ENCODE measurements at places on chromosomes 6 and 20.
A peak's percentile ranks its signal among the peaks of the same experiment; 100 is the strongest.

- DNase-seq, result peak; percentile 13
These were observed 949 bp downstream of the MACROD2 start for GRCh38 chr20:13996265-13996664.

DNA sequence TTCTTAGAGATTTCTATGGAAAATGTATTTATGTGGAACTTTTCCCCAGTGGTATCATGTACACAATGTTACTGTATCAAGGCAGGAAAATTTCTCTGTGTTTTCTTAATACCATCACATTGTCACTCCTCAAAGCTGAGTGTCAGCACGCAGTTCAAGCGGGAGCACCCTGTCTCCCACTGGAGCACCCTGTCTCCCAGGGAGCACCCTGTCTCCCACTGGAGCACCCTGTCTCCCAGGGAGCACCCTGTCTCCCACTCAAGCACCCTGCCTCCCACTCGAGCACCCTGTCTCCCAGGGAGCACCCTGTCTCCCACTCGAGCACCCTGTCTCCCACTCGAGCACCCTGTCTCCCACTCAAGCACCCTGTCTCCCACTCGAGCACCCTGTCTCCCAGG lies 51.3 kb downstream of the PSMG4 start:
- no peak for DNase-seq

DNA sequence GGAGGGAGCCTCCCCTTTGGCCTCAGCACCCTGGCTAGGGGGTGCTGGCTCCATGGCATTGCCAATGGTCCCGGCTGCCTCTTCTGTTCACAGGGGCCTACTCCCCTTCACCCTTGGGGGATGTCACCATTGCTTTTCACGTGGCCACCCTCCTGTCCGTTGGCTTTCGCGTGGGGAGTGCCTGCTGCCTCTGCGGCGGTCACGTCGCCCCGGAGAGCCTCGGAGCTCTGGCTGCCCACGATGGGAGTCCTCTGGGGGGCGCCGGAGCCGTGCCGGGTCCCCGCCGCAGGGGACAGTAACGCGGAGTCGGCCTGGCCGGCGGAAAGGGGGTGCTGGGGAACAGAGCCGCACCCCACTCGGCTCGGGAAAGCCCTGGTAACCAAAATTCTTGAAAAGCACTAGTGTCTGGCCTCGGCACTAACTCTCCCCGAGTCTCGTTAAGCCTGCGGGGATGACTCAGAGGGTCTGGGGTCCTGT lies 661 bp upstream of the HEBP2 start:
- no peak for DNase-seq

DNA sequence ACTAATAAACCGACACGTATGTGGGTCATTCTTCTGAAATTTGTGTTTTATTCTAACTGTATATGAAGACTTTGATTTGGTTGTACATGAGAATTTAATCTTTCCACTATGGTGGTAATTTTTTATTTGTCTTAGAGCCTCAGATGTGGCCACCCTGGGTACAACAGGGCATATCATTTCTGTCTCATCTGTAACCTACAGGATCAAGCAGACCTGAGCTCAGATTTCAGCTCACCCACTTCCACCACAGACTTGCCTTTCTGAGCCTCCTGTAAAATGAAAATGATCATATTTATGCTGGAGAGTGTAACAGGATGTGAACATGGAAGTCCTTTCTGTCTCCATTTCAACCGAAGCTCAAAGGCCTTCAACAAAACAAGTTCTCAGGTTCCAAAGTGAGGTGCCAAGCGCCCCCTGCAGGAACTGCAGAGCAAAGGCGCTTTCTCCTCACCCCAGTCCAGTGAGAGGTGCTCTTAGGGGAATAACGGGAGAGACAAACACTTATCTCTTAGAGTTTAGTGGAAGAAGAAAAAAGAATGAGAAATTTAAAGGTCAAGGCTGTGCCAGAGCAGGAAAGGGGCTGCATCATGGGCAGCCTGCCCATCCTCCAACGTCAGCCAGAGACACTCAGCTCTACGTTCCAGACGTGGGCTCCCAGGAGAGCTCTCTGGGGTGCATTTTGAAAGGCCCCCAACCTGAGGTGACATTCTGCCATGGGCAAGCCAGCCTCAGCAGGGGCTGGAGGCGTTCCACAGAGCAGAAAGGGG lies 23.0 kb upstream of the CD24 start:
- peak; percentile 59 for DNase-seq

DNA sequence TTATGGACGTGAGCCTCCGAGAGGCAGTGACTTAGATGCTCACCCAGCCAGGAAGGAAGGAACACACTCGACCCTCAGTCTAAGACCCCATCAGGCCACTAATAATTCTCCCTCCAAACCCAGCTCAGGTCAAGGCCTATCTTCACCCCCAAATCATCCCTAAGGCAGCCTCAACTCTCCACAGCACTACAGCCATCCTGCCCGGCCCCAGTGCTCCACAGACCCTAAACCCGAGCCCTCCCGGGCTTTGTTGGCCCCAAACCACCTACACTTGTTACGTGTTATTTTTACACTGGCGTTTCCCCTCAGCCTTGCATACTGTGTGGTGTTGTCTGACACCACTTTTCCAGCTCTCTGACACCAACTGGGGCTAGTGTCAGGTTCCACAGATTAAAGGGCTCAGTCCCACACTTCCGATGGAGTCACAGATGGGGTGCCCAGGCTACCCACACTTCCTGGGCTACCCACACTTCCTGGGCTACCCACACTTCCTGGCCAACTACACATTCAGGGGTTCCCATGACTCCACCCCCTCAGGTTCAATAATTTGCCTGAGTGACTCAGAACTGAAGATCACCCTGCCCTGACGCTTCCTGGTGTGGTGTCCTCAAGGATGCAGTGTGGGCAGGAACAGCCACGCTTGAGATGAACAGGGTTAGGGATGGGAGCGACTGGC lies 25.3 kb downstream of the RBCK1 start:
- DNase-seq, result no peak

GRCh38 chr6:156779206-156780094 lies 2.3 kb downstream of the ARID1B start:
- DNase-seq, result no peak

DNA sequence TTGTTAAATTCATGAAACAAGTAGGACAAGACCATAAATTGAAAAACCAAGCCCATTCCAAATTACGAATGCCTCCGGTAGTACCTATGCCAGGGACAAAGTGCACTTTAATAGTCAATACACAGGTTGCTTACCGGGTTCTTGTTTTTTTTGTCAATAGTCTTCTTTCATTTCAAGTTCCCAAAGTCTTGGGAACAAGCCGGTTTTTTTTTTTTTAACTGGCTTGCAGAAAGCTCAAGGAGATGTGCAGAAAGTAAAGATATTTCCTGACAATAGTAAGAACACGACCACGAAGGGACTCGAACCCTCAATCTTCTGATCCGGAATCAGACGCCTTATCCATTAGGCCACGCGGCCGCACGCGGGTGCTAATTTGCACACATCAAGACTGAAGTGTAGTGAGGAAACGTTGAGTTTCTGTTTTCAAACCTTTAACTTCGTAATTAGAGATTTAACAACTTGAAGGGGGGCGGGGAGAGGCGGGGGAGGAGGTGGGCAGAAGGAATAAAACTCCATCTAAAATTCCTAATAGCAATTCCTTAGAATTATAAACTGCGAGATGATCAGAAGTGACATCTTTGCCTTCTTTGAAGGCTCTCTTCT lies 181.0 kb downstream of the TRIM27 start:
- peak; percentile 85 for DNase-seq

GRCh38 chr6:95094751-95095663 lies 482.3 kb upstream of the MANEA start:
- DNase-seq, result no peak

DNA sequence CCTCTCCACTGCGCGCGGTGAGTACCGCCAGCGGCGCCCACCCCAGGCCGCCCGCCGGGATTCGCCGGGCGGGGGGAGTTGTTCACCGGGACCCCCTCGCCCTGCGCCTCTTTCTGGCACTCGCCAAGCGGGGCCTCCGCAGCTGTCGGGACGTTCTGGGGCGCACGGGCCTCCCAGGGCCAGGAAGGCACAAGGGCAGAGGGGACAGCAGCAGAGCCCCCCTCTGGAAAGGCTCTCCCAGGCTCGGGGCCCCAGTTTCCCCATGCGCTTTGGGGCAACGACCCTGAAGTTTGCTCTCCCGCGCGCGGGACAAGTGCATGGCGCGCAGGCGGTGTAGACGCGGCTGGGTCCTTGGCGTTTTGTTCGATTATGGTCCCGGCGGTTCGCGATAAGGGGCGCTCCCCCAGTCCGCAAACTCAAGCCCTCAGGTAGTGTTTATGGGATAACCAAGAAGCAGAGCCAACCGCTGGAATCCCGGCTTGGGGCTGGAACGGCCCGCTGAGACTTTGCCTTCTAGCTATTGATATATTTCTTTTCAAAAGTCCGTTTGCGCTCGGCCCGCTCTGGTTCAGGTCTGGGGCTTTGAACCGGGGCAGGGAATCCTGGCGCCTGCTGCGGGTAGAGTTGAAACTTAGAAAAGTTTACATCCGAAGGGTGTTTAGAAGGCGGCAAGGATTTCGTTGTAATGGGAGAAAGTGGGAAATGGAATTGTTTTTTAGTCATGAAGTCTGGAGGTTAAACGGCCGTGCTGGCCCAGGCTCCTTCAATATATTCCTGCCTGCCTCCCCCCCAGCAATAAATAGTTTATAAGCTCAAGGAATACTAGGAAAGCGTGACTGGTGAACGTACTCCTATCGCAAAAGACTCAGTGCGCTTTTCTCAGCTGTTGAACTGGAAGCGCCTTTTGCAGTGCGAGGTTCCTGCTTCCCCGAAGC lies 595 bp downstream of the EYA2 start:
- DNase-seq, result no peak

- no peak for DNase-seq
These were observed 85.9 kb downstream of the SMLR1 start for GRCh38 chr6:130913120-130913519.

DNA sequence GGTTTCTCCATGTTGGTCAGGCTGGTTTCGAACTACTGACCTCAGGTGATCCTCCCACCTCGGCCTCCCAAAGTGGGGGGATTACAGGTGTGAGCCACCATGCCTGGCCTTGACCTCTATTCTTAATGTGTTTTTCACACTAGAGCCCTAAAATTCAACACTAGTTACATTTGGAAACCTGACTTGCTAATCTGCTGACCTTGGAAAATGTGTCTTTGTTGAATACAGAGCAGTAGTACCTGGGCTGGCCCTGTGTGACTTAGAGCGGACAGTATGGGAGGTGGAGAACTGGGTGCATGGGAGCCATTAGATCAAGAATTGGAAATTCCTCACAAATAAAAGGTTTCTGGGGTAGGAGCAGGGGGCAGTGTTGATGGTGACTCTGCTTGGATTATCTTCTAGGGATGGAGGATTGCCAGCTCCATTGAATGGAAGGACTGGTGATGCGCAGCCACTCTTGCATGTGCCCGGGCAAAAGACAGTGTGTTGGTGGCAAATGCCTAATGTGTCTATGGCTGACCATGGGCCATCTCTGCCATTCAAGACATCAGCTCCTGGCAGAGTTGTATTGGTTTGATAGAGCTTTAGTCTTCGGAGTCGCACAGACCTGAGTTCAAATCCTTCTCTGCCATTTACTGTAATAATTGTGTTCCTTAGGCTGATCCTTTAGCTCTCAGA lies 53.4 kb downstream of the RALY start:
- DNase-seq, result no peak

- DNase-seq, result no peak
These were observed 1190.5 kb upstream of the EYS start for GRCh38 chr6:66897576-66897975.

- DNase-seq, result no peak
These were observed 41.5 kb upstream of the GFOD1 start for GRCh38 chr6:13528777-13529343.

- no peak for DNase-seq
These were observed 84.7 kb downstream of the UST start for GRCh38 chr6:148831531-148831930.

GRCh38 chr20:23069108-23069507 lies 17.0 kb downstream of the CD93 start:
- no peak for DNase-seq

DNA sequence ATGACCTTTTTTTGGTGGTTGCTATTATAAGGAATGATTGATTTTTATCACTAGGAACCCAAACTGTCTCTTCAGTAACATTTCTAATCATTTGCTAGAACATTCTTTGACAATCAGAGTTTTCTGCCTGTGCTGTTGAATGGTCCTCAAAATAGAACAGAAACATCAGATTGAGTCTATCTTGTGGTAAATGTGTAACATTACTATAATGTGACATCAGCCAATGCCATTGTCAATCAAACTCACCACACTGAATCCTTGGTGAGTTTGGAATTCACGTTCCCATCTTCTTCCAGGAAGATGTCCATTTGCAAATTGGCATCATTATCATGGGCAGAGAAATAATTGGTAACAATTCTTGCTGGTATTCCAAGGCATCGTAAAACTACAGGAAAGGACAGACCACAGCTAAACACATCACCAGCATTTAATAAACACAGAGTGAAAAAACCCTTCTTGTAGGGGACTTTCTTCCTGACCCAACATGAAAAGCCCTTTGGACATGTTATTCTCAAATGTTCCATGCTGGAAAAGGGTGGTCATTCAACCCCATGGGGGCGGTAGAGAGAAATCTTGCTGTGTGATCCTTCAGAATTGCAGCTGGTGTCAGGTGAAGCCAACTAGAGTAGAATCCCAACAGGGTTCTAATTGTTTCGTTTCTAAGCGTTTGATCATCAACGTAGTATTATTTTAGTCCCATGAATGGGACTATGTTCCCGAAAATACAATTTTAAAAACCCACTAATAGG lies 98.5 kb downstream of the F13A1 start:
- no peak for DNase-seq

DNA sequence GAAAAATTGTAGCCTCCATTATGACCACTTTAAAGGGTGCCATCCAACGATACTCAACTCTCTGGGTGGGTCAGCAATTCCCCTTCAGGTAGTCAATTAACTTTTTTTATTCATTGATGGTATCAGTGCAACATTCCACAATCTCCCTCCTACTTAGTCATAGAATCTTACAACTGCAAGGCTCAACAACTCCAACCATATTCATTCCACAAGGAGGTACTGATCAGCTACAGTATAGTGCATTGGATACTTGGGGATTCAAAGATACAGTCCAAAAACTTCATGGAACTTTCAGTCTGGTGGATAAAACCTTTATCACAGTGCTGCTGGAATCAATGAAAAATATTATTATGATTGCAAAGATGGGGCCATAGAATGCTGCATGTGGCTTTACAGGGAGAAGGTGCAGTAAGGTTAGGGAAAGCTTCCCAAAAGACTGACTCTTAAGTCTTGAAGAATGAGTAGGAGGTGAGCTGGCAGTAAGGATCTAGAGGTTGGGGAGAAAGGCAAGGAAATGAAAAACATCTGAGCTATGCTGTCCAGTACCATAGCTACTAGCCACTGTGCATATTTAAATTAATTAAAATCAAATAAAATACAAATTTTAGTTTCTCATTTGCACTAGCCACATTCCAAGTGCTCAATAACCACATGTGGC lies 314.7 kb upstream of the PRDM1 start:
- no peak for DNase-seq
